Activated CD8-positive, alpha-beta memory T cell treated with anti-CD3 and anti-CD28 coated beads for 4 hours (primary cell): ENCODE measurements at places on chromosomes 2 and 18.

- no peak for DNase-seq
These were observed 27.3 kb downstream of the KIF3C start for GRCh38 chr2:25955036-25955435.

GRCh38 chr18:11047156-11047555 lies 102.2 kb downstream of the PIEZO2 start:
- no peak for DNase-seq

DNA sequence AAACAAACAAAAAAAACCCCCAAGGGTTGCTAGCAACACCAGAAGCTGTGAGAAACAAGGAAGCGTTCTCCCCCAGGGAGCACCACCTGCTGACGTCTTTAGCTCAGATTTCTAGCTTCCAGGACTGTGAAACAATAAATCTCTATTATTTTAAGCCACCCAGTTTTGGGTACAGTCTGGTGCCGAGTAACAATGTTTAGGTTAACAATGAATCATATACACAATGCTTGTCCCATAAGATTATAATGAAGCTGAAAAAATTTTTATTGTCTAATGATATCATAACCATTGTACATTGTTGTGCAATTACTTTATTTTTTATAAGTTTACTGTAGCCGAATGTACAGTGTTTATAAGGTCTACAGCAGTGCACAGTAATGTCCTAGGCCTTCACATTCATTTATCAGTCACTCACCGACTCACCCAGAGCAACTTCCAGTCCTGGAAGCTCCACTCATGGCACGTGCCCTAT lies 72.1 kb upstream of the CAB39 start:
- DNase-seq = no peak

DNA sequence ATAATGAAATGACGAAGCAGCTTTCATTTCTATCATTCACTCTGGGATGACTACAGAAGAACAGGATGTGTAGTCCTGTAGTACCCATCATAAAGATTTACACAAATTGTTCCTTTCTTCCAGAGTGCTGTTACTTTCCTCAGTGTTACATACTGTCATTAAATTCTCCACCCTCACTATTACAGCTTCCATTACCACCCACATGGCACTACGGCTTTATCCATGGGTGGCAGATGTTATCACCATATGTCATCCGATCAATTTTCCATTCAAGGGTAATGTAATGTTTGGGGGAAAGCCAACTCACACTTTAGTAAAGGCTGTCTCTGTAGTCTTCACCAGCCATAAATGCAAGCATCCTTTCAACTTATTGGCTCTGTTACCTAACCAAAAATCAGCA lies 7.1 kb upstream of the CSRNP3 start:
- no peak for DNase-seq

DNA sequence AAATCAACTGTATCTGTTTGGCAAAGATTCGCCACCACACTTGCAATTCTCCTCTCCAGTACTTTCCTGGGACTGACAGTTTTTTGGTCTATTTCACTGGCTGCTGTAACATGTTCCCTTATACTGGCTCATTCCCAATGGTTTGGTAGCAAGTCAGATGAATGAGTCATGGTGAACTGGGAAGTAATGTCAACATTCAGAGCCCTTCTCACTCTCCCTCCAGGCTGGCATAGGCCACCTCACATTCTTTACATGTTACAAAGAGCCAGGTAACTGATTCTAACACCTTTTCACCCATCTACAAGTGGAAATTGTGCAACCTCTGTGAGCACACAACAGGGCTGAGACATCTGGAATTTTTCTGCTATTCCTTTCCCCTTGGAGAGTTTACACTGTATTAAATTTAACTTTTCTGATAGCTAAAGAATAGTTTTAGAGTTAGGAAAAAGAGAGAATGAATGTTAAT lies 111.3 kb upstream of the TLK1 start:
- DNase-seq = no peak

GRCh38 chr2:191304939-191305875 lies 60.0 kb downstream of the MYO1B start:
- DNase-seq = no peak

DNA sequence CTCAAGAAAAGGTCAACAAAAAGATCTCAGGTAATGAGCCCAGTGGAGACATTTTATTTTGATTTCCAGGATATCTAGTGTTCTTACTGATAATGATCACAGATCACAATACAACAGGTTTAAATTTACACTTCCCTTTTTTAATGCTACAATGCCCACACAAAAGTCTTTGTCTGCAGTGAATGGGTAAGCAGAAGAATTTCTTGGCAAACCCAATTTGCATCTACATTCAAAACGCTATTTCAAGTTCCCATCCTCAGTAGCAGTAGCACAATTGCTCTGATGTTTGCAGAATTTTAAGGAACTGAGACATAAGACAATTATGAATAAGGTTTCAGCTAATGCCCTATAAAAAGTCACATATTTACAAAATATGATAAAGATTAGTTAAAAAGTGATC lies 929.4 kb upstream of the PIK3C3 start:
- DNase-seq = no peak

- DNase-seq = no peak
These were observed 24.2 kb downstream of the CENPA start for GRCh38 chr2:26809876-26810577.

DNA sequence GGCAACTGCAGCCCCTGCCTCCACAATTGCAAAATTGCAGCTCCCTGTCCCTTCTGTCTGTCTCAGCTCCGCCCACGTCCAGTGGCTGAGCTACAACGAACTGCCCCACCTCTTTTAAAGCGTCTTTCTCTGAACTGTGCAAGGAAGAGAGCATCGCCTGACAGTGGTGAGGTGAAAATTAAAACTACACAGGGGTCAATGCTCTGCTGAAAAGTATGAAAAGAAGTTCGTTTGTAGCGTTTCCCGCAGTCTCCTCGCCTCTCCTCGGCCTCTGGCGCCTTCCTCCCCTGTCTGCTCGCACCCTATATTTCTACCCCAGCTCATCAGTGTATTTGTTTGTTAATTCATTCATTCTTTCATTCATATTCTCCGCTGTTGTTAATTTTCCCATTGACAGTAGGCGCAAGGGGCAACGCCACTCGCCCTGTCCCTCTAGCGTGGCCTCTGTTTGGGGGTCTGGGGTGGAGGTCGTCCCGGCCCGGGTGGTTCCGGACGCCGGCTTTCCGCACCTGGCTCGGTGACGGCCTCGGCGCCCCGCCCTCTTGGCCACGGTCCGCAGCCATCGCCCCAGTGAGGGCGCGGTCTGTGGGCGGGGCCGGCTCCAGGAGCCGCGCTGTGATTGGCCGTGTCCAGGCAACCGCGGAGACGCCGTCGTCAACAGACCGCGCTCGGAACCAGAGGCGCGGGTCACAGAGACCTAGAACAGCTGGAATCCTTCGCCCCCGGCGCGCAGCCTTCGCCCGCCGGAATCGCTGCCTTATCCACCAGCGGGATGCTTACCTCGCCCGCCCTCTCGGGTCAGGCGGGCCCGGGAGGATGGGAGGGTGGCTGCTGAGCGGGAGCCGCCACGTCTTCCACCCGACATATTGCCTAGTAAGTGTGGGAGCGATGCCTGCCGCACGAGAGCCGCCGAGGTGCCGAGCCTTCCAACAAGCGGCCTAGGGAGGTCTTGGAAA lies at the start of gene VWA3B:
VWA3B (plus strand) TSS at position 677 of the 956 bp plus-strand sequence. CDS start 5,926 bp downstream, outside the sequence.
- DNase-seq = no peak
